ENCODE measurements at places on chromosomes 5 and 9.
A peak's percentile ranks its signal among the peaks of the same experiment; 100 is the strongest.

DNA sequence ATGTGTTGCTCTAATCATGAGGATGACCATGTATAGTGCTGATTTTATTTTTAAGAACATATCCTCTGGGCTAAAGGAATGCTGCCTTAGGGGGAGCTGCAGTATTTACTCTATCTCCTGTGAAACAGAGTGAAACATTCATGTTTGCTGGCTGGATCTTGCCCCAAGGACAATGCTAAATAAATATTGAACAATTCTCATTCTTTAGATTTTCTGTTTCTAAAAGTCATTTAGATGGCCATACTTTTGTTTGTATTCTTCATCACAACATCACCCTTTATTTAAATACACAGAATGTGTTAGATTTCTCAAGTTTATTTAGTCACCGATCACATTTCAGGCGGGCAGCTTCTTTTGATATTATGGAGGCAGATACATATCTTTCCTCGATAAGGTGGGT, 103.3 kb downstream of the ARHGEF28 start:
- no peak for DNase-seq

GRCh38 chr9:133514460-133515239, 10.1 kb downstream of the MYMK start:
- DNase-seq: no peak

- DNase-seq: no peak
Measured at GRCh38 chr5:125377141-125377540, 630.7 kb upstream of the ZNF608 start.

- peak; percentile 56 for DNase-seq
Measured at GRCh38 chr5:83955916-83956315, 235.3 kb upstream of the HAPLN1 start.

GRCh38 chr5:100406640-100407039, 128.5 kb upstream of the FAM174A start:
- no peak for DNase-seq

- peak; percentile 82 for DNase-seq
Measured at GRCh38 chr9:94945197-94946144, 219.0 kb downstream of the AOPEP start.

DNA sequence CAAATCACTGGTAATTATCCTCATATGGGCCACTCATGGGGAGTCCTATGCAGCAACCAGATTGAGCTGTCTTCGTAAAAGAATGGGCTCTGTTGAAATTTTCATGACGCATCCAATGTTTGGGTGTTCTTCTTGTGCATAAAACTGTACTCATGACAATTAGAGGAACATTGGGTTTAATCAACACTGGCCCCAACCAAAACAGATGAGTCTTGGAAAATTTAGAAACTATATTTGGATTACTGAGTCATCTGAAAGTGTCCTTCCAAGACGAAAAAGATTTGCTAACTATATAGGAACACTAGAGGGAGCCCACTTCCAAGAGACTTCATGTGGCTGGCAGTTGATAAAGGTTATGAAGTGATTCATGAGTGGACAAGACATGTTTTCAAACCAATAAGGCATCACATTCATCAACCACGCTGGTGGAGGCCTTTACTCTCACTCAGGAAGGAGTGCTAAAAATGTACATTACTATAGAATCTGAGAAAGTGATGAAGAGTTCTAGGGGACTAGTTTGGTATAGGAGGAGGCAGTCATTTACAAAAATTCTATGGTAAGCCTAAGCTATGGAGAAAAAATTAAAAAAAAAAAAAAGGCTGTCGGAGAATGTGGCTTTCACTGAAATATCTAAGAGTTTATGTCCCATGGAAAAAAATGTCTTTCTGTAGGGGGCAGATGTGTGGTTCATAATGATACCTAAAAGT, 313.5 kb downstream of the PRDM9 start:
- DNase-seq: peak; percentile 53

GRCh38 chr9:19136129-19136528, 8.8 kb upstream of the PLIN2 start:
- DNase-seq: no peak

- peak; percentile 12 for DNase-seq
Measured at GRCh38 chr9:83570359-83570758, 32.2 kb upstream of the FRMD3 start.

DNA sequence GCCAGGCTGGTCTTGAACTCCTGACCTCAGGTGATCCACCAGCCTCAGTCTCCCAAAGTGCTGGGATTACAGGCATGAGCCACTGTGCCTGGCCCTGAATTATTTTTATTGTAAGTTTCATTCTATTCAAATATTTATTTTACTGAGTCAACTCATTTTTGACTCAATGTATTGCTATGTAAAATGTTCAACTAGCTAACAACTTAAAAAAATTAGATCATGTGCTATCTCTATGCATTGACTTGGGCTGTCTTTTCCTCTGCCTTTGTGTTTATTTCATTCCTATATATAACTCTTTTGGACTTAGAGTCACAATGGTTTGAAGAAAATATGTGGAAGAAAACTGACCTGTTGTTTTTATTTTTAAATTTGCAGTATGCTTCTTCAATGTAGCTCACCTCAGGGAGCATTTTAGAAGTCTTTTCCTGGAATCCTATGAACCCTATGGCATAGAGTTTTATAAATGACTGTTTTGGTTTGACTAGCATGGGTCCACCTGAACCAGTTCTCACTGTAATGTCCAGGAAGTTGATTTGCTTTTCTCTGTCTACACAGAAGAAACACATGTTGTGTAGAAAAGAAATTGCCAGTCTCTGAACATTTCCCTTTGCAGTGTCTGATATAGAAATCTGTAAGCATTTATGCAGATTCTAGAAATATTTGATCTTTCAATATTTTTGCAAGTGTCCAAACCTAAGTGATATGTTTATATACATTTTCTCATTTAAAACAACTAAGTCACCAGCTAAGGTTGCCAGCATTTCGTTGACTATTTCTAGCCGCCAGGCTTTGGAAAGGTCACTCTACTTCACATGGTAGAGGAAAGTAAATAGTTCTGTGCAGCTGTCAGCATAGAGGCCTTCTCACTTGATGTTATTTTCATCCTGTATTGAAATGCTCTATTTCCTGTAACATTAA, 138.8 kb downstream of the PCSK1 start:
- no peak for DNase-seq

- DNase-seq: peak; percentile 71
Measured at GRCh38 chr9:91500509-91501014, 76.9 kb upstream of the NFIL3 start.

DNA sequence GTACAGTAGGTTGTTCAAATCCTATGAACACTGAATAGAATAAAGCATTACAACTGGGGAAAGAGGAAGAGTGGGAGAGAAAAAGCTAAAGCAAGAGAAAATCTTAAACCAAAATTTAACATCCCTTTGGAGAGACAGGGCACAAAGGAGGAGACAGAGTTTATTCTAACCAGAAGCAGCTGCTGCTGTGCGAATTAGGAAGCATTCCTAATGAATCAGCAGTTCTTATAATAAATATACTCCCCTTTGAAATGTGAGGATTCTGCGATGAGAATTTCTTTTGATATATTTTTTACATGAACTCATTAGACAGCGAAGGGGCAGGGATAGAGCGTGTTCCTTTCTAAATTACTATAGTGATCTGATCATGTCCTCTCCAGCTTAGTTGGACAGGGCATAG, 233.4 kb downstream of the DENND1A start:
- DNase-seq: no peak

DNA sequence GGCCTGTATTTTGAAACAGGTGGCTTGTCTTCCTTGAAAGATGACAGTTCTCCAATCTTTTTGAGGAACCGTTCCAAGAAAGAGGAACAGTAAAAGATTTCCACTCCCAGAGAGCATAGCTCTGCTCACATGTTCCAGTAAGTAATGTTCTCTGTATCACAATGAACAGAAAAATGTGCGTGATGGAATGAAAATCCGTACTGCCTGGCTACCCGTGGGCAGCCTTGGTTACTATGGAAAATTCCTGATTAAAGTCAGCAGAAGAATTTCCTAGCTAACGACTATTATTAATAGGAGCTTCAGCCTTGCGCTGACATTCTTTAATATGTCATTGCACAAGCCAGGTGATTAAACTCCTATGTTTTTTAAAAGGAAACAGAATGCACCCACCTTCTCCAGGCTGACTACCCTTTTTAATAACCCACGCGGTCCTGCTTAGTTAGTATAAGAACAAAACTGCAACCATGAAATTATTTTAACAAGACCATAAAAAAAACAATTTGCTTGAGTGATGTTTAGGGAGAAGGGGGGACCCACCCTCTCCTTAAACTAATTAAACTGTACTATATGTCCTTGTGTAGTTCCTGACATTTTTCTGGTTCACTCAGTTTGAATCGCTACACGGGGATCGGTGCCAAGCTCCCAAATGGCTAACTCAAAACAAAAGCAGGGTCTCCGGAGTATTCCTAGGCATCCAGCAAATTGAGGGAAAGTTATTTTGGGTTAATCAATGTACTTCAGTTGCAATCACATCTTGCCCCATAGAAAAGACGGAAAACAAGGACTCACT, 54.8 kb upstream of the CPEB4 start:
- no peak for DNase-seq

- no peak for DNase-seq
Measured at GRCh38 chr9:22210936-22211335, 201.8 kb upstream of the CDKN2B start.

- peak; percentile 22 for DNase-seq
Measured at GRCh38 chr9:86176468-86176867, 77.1 kb upstream of the GOLM1 start.

GRCh38 chr9:122216798-122217418, 11.8 kb downstream of the LHX6 start:
- no peak for DNase-seq

DNA sequence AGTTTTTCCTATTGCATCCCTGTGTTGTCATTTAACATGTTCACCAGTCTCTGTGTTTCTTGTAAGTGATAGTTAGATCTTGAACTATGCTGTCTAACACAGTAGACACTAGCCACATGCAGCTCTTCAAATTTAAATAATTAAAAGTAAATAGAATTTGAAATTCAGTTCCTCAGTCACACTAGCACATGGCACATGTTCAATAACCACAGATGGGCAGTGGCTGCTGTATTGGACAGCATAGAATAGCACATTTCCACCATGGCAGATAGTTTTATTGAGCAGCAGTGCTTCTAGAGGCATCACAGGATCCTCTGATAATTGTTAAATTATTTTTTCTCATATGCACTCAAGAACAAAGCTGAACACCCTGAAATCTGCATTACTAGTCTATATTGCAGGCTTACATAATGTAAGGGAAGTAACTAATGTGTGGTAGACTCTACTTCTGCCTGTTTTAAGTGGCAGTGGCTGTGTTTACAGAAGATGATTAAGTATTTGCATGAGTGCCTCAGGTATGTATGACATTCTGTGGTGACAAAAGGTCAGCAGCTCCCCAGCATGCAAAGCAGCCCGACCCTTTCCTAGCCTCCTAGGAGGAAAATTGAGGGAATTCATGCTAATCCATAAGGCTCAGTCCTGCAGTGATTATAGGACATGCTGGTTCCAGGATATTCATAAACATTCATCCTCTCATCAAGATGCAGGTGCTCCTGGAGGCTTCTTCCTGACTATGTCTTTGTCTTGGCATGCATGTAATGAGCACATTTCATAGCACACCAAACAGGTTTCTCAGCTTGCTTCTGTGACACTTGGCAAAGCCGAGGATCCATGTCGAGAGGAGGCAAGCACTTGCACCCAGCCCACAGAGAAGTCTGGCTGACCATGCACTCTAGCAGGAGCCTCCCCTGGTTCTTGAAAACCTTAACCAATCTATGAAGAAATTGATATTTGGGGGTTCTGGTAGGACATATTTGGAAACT, 45.5 kb downstream of the SH3RF2 start:
- DNase-seq: peak; percentile 30

GRCh38 chr9:130927995-130928900, 10.8 kb downstream of the FIBCD1 start:
- peak; percentile 91 for DNase-seq

Measured in mammary epithelial cell (primary cell).